ENCODE measurements at places on chromosomes 1 and 21. TPM values are rescaled to one million over a fixed set of nuclear protein-coding genes. Genes with fewer than 3 reads are reported as not detected.

The ARHGEF19 gene
- polyA plus RNA-seq: 24.7 TPM

The OPRD1 gene
- 0.08 TPM for polyA plus RNA-seq

The ANGPTL3 gene
- 42.2 TPM for polyA plus RNA-seq

The PTTG1IP gene
- polyA plus RNA-seq: 362 TPM

The SRSF11 gene
- 189 TPM for polyA plus RNA-seq

The LRRC3 gene
- polyA plus RNA-seq: 7.2 TPM

The WNT3A gene
- polyA plus RNA-seq: not detected

The KCNJ15 gene
- 0.88 TPM for polyA plus RNA-seq

The TMEM52 gene
- 5.8 TPM for polyA plus RNA-seq

The SLC25A34 gene
- polyA plus RNA-seq: 0.77 TPM

The PLD5 gene
- 0.58 TPM for polyA plus RNA-seq

The CD5L gene
- polyA plus RNA-seq: not detected

The PCSK9 gene
- polyA plus RNA-seq: 31.4 TPM

The RHOU gene
- polyA plus RNA-seq: 70.5 TPM

The NCDN gene
- polyA plus RNA-seq: 25.7 TPM

The AUNIP gene
- polyA plus RNA-seq: 0.41 TPM

The DVL1 gene
- polyA plus RNA-seq: 49.1 TPM

The BSND gene
- polyA plus RNA-seq: 0.21 TPM

The SMYD2 gene
- 36.2 TPM for polyA plus RNA-seq
